Aorta (tissue), 5 donors: ENCODE measurements at places on chromosomes 3 and 15. TPM values are rescaled to one million over a fixed set of nuclear protein-coding genes. Genes with fewer than 3 reads are reported as not detected.

Gene TMEM40
- total RNA-seq, result 0.84 TPM

DNA sequence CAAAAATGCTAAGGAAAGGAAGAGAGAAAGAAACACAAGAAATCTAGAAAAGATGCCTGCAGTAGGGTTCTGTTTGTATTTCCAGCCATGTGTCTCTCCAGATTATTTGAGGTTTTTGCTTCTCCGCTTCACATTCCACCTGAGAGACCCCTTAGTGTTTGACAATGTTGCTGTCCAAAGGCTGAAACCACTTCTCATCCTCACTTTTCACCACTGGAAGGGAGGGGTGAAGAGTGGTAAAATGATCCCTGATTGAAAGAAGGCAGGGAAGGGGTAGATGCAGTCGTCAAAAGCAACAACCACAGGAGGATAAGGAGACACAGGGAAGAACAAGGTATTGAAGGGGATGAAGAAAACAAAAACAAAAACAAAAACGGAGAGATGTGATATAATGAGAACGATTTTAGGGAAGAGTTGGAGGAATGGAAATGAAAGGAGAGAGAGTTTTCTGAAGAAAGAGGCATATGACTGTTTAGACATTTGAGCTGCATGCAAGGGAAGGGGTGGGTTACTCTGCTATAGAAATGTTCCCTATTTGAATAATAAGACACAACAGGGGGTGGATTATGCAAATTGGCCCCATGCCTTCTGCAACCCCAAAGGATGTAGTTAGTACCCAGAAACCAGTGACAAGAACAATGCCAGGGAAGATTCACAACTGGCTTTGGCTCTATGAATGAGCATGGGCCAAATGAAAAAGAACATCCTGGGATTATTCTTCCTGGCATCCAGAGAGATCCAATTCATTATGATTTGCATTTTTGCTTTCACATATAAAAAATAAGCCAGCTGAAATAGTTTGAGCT lies 235.9 kb downstream of the GAP43 start:
- no peak for DNase-seq
- no peak overlapping the region for H3K4me3 ChIP-seq
- no peaks in the 10 kb centered on the region for H3K36me3 ChIP-seq
- no peak overlapping the region for H3K27ac ChIP-seq

DNA sequence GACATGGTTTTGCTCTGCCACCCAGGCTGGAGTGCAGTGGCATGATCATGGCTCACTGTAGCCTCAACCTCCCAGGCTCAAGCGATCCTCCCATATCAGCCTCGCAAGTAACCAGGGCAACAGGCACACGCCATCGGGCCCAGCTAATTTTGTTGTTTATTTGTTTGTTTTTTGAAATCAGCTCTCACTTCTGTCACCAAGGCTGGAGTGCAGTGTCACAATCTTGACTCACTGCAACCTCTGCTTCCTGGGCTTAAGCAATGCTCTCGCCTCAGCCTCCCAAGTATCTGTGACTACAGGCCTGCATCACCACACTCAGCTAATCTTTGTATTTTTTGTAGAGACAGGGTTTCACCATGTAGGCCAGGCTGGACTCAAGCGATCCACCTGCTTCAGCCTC lies 26.3 kb upstream of the PLCH1 start:
- no peak overlapping the region for H3K27ac ChIP-seq
- H3K4me1 ChIP-seq, result no peaks in the 10 kb centered on the region
- H3K27me3 ChIP-seq, result no peaks in the 10 kb centered on the region
- DNase-seq, result no peak
- H3K36me3 ChIP-seq, result peaks cover 2% of the 10 kb centered on the region
- H3K4me3 ChIP-seq, result no peak overlapping the region

- H3K4me1 ChIP-seq, result peaks cover 5% of the 10 kb centered on the region
- H3K27ac ChIP-seq, result no peak overlapping the region
Measured at GRCh38 chr3:66441129-66441528, 59.7 kb downstream of the LRIG1 start.

Gene NR2E3
- total RNA-seq, result 0.72 TPM

Gene PATL2
- 1.3 TPM for total RNA-seq

Gene EXD1
- not detected for total RNA-seq

Gene PLAAT1
- not detected for total RNA-seq

DNA sequence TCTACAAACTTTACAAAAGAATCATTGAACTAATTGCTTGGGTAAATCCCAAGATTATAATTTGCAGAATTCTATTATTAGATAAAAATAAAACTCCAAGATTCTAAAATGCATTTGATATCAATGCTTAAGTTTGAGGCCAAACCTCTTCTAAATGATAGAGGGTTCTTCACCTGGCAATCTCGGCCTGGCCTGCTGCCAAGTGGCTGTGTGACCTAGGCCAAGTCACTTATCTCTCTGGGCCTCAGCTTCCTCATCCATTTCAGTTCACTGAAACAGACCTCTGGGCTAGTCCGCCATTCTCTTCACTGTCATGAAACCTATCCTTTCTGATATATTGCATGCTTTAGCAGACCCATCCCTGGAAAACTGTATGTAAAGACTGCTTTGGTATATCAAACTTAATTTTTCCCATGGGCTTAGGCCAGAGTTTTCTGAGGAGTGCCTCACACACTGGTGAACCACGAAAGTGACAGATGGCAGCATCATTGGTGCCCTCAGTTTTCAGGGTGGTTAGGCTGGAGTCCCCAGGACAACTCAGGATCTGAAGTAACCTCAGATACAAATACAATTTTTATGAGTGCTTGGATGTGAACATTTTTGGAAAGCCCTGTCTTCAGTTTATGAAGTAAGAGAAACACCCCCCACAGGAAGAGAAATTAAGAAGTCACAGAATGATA lies 21.8 kb downstream of the NUDT16 start:
- DNase-seq, result no peak
- no peak overlapping the region for H3K4me3 ChIP-seq
- no peaks in the 10 kb centered on the region for H3K4me1 ChIP-seq
- peak overlapping the region; percentile 28 for H3K27ac ChIP-seq
- no peaks in the 10 kb centered on the region for H3K27me3 ChIP-seq
- H3K36me3 ChIP-seq, result no peaks in the 10 kb centered on the region

GRCh38 chr3:44114142-44114541 lies 127.5 kb upstream of the TOPAZ1 start:
- DNase-seq, result peak; percentile 47
- no peaks in the 10 kb centered on the region for H3K27me3 ChIP-seq
- H3K27ac ChIP-seq, result no peak overlapping the region
- H3K4me1 ChIP-seq, result no peaks in the 10 kb centered on the region
- no peak overlapping the region for H3K4me3 ChIP-seq
- no peaks in the 10 kb centered on the region for H3K36me3 ChIP-seq

Gene PFKFB4
- total RNA-seq, result 14.6 TPM

GRCh38 chr3:168030577-168030976 lies 65.1 kb downstream of the GOLIM4 start:
- H3K27me3 ChIP-seq, result no peaks in the 10 kb centered on the region
- no peak overlapping the region for H3K4me3 ChIP-seq

DNA sequence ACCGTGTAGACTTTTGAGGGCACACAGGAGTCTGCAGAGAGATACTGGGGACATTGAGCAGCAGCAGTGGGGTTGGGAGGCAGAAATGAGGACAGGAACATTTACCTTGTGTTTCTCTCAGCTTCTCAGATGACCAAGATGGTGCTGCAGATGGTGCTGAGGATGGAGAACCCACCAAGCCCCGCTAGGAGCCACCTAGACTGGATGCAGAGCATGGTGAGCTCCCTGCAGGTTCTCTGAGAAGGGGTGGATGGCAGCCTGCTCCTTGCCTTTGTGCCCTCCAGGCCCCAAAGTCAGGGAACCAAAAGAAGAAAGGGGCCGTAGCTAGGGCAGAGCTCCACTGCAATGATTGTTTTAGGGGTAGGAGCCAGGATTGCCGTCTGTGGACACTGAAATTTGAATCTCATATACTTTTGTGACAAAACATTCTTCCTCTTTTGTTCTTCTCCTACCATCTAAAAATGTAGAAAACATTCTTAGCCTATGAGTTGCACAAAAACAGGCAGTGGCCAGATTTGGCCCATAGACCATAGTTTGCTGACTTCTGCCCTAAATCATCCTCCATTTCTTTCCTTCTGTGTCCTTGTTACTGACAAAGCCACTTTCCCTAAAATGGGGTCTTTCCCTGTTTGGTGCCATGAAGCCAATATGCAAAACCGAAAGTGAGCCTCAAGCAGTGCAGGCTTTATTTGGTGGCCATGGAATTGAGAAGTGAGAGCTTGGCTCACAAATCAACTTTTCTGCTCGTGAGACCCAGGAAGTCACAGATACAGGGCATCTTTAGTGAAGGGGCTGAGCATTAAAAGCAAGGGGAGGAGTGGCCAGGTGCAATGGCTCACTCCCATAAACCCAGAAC lies 11.9 kb upstream of the MUC20 start:
- H3K4me3 ChIP-seq, result no peak overlapping the region
- no peaks in the 10 kb centered on the region for H3K27me3 ChIP-seq
- no peaks in the 10 kb centered on the region for H3K4me1 ChIP-seq
- peak; percentile 41 for DNase-seq
- no peaks in the 10 kb centered on the region for H3K36me3 ChIP-seq

GRCh38 chr3:106172780-106173179 lies 304.0 kb upstream of the CBLB start:
- no peak overlapping the region for H3K4me3 ChIP-seq
- H3K27me3 ChIP-seq, result no peaks in the 10 kb centered on the region
- H3K27ac ChIP-seq, result no peak overlapping the region
- no peaks in the 10 kb centered on the region for H3K36me3 ChIP-seq

- no peaks in the 10 kb centered on the region for H3K4me1 ChIP-seq
- peak; percentile 55 for DNase-seq
- H3K27ac ChIP-seq, result no peak overlapping the region
- no peak overlapping the region for H3K4me3 ChIP-seq
Measured at GRCh38 chr3:12286927-12287726, 1.7 kb upstream of the PPARG start.

Gene SLC24A5
- total RNA-seq, result not detected

- DNase-seq, result no peak
- H3K4me1 ChIP-seq, result no peaks in the 10 kb centered on the region
Measured at GRCh38 chr3:81521855-81522254, 239.6 kb downstream of the GBE1 start.

Gene EPHB3
- 9.0 TPM for total RNA-seq

Gene ZMYND10
- 0.68 TPM for total RNA-seq

- no peaks in the 10 kb centered on the region for H3K4me1 ChIP-seq
- H3K36me3 ChIP-seq, result no peaks in the 10 kb centered on the region
- no peaks in the 10 kb centered on the region for H3K27me3 ChIP-seq
- no peak for DNase-seq
- no peak overlapping the region for H3K27ac ChIP-seq
Measured at GRCh38 chr3:28279770-28280169, 38.4 kb downstream of the CMC1 start.

Gene TMC3
- total RNA-seq, result 0.81 TPM

Gene IDH2
- total RNA-seq, result 36.5 TPM

DNA sequence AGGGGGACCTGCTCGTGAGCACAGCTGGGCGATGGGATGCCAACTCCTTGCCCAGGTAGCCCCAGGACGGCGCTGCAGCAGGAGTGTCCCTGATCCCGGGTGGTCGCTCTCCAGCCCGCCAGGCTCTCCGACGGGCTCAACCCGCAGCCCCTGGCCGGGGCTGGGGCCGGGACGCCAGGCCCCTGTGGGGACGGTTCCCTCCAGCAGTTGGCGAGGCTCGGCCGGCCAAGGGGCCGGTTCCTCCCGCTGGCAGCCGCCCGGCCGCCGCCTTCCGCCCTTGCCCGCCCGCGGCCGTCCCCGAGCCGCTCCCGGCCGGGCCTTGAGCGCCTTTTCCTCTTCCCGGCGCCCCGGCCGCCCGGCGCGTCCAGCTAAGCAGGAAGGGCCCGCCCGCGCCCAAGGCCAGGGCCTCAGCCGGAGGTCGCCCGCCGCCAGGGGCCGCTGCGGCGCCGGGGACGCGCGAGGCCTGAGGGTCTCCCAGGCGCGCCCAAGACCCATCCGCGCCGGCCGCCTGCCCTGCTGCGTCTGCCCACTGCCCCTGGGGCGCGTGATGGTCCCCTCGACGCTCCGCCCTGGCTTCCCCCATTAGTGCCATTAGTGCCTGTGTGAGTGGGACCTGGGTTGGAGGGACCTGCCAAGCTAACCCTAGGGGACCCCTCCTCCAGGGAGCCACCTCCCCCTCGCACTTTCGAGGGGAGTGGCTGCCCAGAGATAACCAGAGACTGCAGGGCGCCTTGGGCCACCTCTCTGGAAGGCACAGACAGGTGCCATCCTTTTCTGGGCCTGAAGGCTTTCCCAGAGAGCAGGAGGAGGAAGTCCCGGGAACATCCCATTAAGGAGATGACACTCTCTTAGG lies 106.4 kb downstream of the FBLN2 start:
- no peaks in the 10 kb centered on the region for H3K36me3 ChIP-seq
- no peaks in the 10 kb centered on the region for H3K27me3 ChIP-seq
- H3K4me3 ChIP-seq, result no peak overlapping the region
